Foreskin keratinocyte (primary cell): ENCODE measurements at places on chromosomes 6 and 20.

- DNase-seq, result no peak
These were observed 270.6 kb downstream of the FARS2 start for GRCh38 chr6:5531853-5532375.

- DNase-seq, result no peak
These were observed 80.0 kb upstream of the GATA5 start for GRCh38 chr20:62555642-62556420.

DNA sequence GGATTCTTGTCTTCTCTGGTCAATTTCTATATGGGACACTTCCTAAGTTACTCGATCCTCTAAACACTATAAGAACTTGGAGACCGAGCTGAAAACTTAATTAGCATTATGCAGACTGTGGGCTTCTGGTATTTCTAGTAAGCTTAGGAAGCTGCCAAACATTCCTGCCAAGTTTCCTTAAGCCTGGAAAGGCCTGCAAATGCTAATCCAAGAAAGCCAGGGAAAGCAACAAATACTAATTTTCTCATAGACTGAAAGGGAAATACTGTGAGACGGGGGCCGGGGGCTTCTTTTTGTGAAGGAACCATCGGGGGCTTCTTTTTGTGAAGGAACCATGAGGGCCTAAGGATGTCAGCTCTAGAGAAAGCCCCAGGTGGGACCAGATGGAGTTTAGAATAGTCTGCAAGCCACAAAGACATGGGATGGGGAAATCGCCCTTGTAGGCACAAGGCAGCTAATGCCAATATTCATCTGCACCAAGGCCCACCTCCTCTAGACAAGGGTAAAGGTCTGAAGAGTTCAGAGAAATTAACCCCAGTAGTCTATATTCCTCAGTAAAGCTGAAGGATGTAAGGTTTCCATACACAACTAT is 332.4 kb upstream of the PRDM1 start:
- no peak for DNase-seq

DNA sequence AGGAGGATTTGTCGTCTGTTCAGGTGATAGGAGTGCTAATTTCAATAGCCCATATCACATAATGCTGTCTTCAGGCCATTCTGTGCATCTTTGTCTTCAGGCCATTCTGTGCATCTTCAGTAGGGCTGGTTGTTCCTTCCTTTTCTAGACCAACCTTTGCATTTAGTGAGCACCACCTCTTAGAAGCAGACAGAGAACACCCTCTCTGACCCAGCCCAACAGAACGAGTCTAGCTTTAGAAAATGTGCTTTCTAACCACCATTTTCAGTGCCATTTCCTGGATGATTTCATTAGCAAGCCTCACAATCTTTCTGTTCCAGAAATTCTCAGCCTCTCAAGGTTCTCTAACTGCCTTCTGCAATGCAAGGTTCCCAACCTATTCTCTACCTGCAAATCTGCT is 215.3 kb upstream of the KCNQ5 start:
- DNase-seq, result no peak

DNA sequence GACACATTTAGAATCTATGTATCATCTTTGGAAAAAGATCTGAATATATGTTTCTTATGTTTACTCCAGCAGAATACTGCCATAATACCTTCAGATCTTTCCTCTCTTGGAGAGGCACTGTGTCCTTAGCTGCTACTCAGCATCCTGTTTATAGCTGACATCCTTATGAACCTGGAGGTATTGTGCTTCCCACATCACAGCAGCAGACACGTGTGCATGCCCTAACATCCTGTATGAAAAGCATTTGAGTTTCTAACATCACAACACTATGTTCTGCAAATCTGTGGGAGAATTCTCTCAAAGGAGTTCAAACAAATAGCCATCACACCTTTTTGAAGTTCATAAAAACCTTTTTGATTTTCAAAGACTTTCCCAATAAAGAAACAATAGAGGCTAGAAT is 216.0 kb downstream of the GJA1 start:
- DNase-seq, result no peak

DNA sequence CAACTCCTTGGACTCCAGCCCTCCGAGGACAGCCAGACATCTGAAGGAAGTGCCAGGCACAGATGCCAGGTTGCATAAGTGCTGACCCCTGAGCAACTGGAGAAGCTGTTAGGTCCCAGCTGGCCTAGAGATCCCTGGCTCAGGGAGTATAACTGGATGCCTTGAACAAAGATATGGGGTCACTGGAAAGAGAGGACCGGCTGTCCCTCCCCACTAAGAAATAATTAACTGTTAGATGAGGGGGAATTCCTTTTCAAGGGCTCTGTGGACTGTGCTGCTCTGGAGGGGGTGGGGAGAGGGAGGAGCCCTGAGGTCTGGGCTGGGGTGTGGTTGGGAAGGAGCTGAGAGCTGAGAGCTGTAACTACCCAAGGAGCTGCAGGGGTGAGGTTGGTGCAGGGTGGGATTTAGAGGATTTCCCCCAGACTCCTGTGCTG is 39.6 kb downstream of the HLA-F start:
- no peak for DNase-seq
